Fibroblast of skin of left quadriceps (primary cell): ENCODE measurements at places on chromosomes 6 and 20.

DNA sequence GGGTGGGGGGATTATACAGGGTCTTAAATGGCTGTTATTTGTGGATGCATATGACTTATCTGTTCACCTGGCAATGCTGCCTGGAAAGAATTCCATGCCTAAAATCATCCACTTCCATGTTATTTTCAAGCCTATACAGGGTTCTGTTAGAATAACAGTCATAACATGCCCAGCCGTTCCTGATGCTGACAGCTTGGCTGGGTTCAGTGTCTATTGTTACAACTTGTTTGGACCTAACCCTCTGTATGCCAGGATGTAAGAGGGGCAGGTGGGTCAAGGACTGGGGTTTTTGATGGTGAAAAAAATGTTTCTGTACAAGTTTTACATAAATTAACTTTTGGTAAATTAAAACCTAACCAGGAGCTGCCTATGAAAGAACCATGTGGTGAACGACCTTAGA lies 79.8 kb downstream of the GINS1 start:
- DNase-seq = no peak

GRCh38 chr6:109467696-109468095 lies 12.1 kb upstream of the MICAL1 start:
- no peak for DNase-seq

DNA sequence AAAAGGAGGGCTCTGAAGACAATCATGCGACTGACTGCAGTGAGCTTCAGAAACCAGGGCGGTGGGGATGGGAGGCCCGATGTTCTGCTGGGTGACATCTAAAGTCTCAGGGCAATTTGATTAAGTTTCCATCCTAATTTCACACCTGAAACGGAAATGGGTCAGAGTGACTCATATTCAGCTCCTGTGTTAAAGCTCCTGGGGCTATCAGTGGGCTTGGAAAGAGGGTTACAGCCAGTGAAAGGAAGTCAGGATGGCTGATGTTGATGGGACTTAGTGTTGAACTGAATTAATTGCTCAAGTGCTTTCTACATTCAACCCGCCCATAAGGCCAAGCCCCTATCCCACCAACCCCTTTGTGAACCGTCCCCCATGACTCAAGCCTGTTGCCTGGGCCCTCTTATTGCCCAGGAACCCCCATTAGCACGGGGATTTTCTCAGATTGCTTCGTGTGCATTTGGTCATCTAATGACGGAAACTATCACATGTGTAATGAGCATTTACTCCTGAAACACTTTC lies 47.1 kb upstream of the TBC1D7 start:
- DNase-seq = no peak

DNA sequence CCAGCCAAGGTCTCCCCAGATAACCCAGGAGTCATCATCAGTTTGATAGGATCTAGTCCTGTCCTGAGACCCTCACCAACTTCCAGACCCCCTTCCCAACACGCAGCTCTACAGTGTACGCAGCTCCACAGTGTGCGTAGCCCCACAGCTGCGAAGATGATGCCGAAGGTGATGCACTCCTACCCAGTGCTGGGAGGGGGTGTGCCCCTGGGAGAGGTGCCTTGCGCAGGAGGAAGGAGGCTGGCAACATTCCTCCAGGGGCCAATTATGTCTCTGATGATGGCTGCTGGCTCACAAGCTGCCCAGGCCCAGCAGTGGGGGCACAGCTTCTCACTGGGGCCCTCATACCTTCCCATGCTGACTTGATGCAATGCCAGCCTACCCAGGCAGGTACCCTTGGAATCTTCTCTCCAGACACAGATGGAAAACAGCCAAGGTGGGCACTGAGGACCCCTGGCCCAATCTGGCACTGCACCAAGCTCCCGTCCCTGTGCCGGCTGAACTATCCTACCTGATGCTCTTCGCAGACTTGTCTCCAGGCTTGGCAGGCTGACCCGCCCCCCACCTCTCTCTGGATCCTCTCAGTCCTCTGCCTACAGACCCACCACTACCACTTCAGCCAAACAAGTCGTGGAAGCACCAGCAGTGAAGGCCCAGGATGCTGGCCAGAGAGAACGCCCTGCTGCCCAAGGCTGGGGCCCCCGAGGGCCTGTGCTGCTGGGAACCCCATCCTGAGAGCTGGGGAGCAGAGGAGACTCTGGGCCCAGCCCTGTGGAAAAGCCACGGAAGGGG lies 1.4 kb downstream of the ZNF512B start:
- DNase-seq = no peak

- no peak for DNase-seq
These were observed 62.7 kb downstream of the NOL4L start for GRCh38 chr20:32522526-32522775.

- DNase-seq = no peak
These were observed 30.9 kb upstream of the EDN3 start for GRCh38 chr20:59269411-59270025.

DNA sequence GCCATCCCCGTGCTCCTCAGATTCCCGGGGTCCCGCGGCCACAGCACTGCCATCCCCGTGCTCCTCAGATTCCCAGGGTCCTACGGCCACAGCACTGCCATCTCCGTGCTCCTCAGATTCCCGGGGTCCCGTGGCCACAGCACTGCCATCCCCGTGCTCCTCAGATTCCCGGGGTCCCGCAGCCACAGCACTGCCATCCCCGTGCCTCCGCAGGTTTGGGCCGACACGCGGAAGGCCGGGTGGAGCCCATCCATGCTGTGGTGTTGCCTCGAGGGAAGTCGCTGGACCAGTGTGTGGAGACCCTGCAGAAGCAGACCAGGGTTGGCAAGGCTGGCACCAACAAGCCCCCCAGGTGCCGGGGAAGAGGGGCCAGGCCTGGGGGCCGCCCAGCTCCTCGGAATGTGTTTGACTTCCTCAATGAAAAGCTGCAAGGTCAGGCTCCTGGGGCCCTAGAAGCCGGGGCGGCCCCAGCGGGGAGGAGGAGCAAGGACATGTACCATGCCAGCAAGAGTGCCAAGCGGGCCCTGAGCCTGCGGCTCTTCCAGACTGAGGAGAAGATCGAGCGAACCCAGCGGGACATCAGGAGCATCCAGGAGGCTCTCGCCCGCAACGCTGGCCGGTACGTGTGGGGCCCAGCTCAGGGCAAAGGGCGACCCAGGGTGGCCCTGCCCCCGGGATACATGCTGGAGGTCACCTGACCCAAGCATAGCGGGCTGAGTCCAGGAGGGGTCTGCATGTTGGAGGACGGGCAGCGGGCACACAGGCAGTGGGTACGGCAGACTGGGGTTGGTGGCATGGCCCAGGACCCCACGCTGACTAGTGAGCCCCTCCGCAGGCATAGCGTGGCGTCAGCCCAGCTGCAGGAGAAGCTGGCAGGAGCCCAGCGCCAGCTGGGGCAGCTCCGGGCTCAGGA lies 1.3 kb upstream of the LIME1 start:
- no peak for DNase-seq

DNA sequence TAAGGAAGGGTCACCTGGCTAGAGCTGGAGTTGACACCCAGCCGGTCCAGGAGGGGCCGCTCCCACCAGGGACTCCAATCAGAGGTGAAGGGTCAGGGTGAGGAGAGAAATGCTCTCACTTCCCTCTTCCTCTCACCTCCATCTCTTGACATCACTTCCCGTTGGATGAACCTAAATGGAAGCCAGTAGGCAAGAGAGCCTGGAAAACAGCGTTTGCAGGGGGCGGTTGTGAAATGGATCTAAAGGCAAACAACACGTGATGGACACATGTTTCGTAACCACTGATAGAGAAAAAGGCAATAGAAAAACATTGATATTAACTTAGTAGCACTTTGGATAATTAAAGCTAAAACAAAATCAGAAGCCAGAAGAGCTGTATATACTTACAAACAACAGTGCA lies 105.6 kb upstream of the FOXA2 start:
- no peak for DNase-seq

DNA sequence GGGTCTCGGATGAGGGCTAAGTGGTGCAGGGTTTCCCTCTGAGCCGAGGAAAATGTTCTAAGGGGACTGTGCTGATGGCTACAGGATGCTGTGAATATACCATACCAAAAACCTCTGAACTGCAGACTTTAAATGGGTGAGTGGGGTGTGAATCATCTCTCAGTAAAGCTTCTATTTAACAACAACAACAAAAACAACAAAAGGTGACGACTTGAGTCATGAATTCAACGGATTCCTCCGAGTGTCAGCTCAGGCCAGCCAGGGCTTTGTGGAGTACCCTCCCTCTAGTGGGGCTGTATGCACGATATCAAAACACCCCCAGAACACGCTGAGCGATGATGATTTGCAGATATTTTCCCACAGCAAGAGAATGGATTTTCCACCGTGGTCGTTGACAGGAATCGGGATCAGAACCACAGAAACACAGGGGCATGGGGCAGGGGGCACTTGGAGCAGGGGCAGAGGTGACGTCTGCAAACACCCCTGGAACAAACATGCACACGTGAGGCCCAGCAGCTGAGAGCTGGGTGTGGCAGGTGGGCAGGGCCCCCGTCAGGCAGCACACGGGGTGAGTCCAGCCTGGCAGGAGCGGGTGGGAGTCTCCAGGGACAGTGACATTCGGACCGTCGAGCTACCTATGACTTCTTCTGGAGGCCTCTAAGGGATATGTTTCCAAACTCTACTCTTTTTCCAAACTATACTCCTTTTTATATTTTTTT lies 38.6 kb downstream of the SLC2A4RG start:
- no peak for DNase-seq

- DNase-seq = no peak
These were observed 23.3 kb downstream of the PPARD start for GRCh38 chr6:35365594-35366203.

DNA sequence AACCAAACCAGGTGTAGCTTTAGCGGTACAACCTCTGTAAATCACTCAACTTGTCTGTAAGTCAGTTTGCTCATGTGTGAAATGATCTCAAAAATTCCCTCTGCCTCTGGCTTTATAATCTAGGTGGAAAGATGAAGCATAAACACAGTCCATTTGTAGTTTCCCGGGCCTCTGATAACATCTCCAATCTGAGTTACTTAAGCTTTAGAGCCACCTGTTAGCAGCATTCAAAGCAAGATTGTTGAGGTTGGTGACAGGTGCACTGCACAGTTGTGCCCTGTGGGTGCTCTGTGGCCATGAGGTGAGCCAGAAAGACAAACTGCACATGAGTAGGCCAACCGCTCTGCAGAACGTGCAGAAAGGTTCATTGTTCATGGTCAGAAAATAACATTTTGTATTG lies 53.7 kb downstream of the MOCS1 start:
- no peak for DNase-seq

- no peak for DNase-seq
These were observed 33.7 kb upstream of the FBXL4 start for GRCh38 chr6:98981473-98981872.

DNA sequence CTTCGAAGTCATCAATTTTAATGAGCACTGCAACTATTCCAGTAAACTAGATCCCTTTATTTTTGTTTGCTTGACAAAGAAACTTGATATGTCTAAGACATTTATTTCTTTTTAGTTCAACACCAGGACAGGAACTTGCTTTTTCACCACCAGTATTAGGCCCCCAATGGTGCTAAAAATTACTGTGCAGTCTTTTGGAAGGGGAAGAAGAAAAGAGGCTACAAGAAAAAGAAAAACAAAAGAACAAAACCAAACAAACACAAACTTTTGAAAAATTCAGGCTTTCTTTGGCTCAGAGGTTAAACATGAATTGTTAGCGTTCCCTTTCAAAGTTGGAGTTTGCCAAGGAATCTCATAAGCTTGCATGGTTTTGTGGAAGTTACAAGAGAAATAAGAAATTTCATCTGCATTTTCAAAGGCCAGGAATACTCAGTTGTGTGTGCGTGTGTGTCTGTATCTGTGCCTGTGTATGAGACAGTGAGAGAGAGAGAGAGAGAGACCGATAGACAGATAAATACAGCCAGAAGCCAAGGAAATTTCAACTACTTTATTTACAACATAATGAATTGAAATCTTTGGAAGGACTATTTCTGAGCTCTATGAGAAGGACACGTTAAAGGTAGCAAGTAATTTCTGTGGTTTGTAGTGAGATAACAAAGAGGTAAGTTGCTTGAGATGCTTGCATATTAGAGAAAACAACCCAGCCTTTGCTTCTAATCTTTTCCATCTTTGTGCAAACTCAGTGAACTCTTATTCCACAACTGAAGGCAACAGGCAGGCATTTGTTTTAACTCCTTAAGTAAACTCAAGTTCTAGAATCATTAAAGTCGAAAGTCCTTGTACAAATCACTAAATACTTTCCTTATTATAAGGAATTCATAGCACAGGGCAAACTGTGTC lies 171.0 kb upstream of the CITED2 start:
- DNase-seq = no peak

GRCh38 chr6:98358173-98358572 lies 476.2 kb upstream of the POU3F2 start:
- no peak for DNase-seq

DNA sequence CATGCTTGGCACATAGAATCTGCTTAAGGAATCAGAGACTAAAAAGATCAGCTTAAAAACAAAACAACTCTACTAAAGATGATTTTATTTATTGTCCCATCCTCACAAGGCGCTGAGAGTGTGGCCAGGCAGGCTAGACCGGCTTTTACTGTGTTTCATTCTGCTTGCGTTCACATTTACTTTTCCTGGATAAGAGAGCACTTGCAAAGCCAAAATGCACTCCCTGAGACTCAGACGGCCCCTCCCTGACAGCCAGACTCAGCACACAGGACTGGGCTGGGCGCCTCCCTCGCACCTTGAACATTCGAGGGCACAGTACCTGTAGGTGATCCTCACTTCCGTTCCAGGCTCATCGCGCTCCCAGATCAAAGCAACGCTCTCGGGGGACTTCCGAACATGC lies 10.2 kb downstream of the ACSS1 start:
- DNase-seq = no peak

DNA sequence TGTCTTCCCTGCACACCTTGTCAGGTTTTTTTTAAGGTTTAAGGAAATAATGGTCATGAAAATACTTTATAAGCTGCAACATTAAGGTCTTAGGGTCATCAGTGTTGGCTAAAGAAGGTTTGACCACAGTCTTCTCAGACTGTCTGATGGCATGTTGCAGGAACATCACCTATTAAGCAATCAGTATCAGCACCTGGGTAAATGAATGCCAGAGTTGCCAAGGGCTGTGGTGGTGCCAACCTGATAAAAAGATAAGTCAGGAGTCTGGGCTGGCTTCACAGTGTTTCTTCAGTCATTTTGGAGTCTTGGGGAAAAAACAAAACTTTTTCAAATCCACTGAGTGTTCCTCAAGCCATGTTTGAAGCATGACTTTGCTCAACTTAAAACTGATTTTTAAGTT lies 61.5 kb upstream of the VSTM2L start:
- no peak for DNase-seq

- DNase-seq = no peak
These were observed 17.1 kb upstream of the GJA1 start for GRCh38 chr6:121418346-121418745.

DNA sequence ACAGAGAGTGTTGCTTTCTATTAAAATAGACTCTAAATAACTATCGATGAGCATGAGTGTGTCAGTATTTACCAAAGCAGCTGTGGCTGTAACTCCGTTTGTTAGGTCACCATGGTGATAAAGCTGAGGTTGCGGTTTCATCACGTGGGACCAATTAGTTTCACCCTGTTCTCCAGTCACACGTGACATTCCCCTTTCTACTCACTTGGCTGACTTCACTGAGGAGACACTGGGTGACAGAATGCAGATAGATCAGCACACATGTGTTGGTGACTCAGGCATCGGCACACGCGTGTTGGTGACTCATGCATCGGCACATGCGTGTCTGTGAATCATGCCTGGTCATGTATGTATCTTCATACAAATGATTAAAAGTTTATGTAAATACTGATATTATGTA lies 285.4 kb downstream of the THBS2 start:
- DNase-seq = peak; percentile 93

GRCh38 chr6:31614684-31615578 lies at the start of gene AIF1:
Gene AIF1 (plus strand): TSS chr6:31615234. CDS start chr6:31615330, 96 bp downstream.
- DNase-seq = no peak
